Uterus (tissue), 4 donors: ENCODE measurements at places on chromosomes 13 and 19. TPM values are rescaled to one million over a fixed set of nuclear protein-coding genes. Genes with fewer than 3 reads are reported as not detected.
A peak's percentile ranks its signal among the peaks of the same experiment; 100 is the strongest.

- no peaks in the 10 kb centered on the region for H3K27me3 ChIP-seq
- no peak overlapping the region for H3K27ac ChIP-seq
- H3K36me3 ChIP-seq, result no peaks in the 10 kb centered on the region
These were observed 71.0 kb downstream of the ITGBL1 start for GRCh38 chr13:101523154-101524131.

GRCh38 chr13:113835461-113836270, 28.2 kb downstream of the GAS6 start:
- H3K27ac ChIP-seq, result peak overlapping the region; percentile 72
- peak; percentile 80 for DNase-seq
- peaks cover 3% of the 10 kb centered on the region for H3K4me1 ChIP-seq
- no peaks in the 10 kb centered on the region for H3K36me3 ChIP-seq
- H3K4me3 ChIP-seq, result no peak overlapping the region

The FAM83E gene
- not detected for total RNA-seq

GRCh38 chr19:1173159-1173844, 766 bp downstream of the SBNO2 start:
- no peaks in the 10 kb centered on the region for H3K27me3 ChIP-seq
- no peaks in the 10 kb centered on the region for H3K4me1 ChIP-seq
- DNase-seq, result peak; percentile 42
- peak overlapping the region; percentile 81 for H3K4me3 ChIP-seq
- H3K27ac ChIP-seq, result peak overlapping the region; percentile 94
- no peaks in the 10 kb centered on the region for H3K36me3 ChIP-seq

The YJEFN3 gene
- not detected for total RNA-seq

GRCh38 chr13:100350601-100351000, 238.0 kb downstream of the GGACT start:
- H3K27ac ChIP-seq, result no peak overlapping the region
- no peaks in the 10 kb centered on the region for H3K4me1 ChIP-seq
- no peak for DNase-seq
- no peak overlapping the region for H3K4me3 ChIP-seq
- H3K27me3 ChIP-seq, result no peaks in the 10 kb centered on the region

The UCHL3 gene
- 17.9 TPM for total RNA-seq

The LYL1 gene
- 15.5 TPM for total RNA-seq

DNA sequence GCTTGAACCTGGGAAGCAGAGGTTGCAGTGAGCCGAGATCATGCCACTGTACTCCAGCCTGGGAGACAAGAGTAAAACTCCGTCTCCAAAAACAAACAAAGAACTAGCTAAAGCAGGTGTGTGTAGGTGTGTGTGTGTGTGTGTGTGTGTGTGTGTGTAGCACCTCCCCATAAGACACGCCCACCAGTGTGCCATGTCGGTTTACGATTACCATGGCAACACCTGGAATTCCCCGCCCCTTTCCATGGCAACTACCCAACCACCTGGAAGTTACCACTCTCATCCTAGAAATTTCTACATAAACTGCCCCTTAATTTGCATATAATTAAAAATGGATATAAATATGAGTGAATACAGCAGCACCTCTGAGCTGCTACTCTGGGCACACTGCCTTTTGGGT, 80.9 kb upstream of the ADGRE5 start:
- no peak overlapping the region for H3K27ac ChIP-seq
- no peaks in the 10 kb centered on the region for H3K4me1 ChIP-seq
- no peak overlapping the region for H3K4me3 ChIP-seq
- H3K36me3 ChIP-seq, result no peaks in the 10 kb centered on the region

DNA sequence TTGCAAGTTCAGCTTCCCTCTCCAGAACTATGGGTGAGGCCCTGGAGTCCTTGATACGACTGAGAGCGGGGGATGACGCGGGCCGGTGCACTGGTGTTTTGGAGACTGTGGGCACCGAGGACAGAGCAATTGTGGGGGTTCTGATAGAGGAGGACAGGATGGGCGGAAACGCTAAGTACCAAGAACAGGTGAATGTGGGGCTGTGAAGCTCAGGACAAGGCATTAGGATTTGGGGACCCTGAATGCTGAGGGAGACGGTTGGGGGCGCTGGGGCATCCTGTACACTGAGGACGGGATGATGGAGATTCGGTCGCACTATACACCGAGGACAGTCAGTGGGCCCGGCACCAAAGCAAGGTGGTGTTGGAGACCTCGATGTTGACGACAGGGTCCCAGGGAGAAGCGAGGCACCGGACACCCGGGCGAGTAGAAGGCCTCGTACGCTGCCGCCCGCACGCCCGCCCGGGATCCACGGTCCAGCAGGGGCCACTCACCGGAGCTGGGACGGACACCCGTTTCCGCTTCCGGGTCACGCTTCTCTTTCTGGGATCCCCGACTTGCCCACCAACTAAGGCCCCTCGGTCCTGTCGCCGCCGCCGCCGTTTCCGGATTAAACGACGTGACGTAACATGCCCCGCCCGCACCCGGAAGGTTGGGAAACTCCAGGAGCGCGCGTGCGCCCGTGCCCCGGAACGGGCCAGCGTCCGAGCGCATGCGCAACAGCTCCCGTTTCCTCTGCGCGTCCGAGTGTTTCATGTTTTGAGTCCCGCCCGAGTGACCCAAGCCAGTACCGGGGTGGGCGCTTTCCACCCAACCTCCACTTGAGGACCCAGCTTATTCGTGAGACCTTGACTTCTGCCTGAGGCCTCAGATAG, at the start of gene CHMP2A:
CHMP2A (minus strand) TSS at position 612 of the 875 bp plus-strand sequence. CDS start 893 bp downstream, outside the sequence.
- DNase-seq, result peak; percentile 99
- no peaks in the 10 kb centered on the region for H3K36me3 ChIP-seq
- no peaks in the 10 kb centered on the region for H3K27me3 ChIP-seq

DNA sequence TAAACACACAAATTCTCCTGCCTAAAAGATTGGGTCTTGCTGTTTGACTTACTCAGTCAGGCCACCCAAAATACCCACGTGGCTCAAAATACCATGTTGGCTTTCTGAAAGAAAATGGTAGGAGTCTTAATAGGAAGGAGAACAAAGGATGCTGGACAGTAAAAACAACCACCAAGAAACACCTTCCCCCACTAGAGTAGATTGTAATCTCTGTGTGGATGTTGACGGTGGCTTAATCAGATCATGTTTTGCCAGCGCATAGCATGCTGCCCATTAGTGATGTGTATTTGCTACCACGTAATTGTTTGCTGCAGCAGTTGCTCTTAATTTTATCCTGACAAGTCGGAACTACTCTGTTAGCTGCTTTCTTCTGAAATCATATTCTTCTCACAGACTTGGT, 1229.3 kb upstream of the SLC10A2 start:
- no peaks in the 10 kb centered on the region for H3K4me1 ChIP-seq
- no peaks in the 10 kb centered on the region for H3K36me3 ChIP-seq
- H3K27ac ChIP-seq, result no peak overlapping the region
- no peaks in the 10 kb centered on the region for H3K27me3 ChIP-seq
- H3K4me3 ChIP-seq, result no peak overlapping the region

The DHX34 gene
- 15.3 TPM for total RNA-seq

- no peaks in the 10 kb centered on the region for H3K4me1 ChIP-seq
- no peaks in the 10 kb centered on the region for H3K36me3 ChIP-seq
- no peak overlapping the region for H3K27ac ChIP-seq
- H3K4me3 ChIP-seq, result no peak overlapping the region
These were observed 415.0 kb upstream of the SPRY2 start for GRCh38 chr13:80755910-80756309.

The FGF21 gene
- not detected for total RNA-seq

The CEACAM1 gene
- total RNA-seq, result 12.2 TPM

DNA sequence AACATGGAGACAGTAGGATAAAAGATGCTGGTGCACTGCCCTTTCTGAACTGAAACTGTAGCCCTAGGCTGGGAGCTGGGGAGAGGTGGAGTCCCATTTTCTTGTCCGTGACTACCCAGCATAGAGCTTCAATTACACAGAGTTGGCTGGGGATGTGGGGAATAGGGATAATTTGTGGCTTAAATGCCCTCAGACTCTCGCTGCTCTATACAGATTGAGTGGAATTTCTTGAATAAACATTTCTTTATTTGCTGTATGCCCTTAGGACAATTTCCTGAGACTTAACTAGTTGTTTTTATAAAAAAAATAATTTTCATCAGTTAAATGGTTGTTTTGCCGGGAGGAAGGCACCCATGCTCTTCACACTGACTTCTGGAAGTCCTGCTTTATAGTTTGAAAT, 7.2 kb downstream of the IGFL2 start:
- no peaks in the 10 kb centered on the region for H3K4me1 ChIP-seq
- H3K27ac ChIP-seq, result no peak overlapping the region
- no peak for DNase-seq
- H3K4me3 ChIP-seq, result no peak overlapping the region

- H3K27ac ChIP-seq, result no peak overlapping the region
- no peak for DNase-seq
- no peaks in the 10 kb centered on the region for H3K27me3 ChIP-seq
- H3K4me3 ChIP-seq, result no peak overlapping the region
- no peaks in the 10 kb centered on the region for H3K36me3 ChIP-seq
- H3K4me1 ChIP-seq, result no peaks in the 10 kb centered on the region
These were observed 55.5 kb downstream of the MYH14 start for GRCh38 chr19:50258918-50259372.

DNA sequence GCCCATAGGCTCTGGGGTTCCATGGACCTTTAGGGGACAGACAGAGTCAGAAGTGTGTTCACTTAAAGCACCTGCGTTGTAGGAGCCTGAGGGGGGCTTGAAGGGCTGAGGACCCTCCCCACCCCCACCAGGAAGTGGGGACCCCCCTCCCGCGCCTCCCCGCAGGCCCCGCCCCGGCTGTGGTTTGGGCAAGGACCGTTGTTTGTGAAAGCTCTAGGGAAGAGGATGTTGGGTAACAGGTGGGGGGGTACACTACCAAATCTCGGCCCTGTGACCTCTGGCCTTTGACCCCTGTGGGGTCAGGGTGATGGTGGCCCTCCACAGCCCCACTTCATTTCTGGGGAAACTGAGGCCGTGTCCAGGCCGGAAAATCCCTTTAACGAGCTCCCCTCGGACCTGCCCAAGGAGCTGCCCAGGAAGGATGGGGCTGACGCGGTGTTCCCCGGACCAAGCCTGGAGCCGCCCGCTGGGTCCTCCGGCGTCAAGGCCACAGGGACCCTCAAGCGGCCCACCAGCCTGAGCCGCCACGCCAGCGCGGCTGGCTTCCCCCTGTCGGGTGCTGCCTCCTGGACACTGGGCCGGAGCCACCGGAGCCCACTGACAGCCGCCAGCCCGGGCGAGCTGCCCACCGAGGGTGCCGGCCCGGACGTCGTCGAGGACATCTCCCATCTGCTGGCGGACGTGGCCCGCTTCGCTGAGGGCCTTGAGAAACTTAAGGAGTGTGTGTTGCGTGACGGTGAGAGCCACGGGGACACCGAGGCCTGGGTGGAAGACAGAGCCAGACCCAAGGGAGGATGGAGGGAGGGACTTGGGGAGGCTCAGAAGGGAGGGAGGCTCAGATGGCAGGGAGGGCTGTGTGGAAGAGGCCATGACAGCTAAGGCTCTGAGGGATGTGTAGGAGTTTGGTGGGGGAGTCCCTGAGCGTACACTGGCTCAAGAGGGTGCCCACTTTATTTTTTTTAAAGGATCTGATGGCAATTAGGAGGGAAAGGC, 1.3 kb downstream of the ARHGAP45 start:
- no peak for DNase-seq
- no peak overlapping the region for H3K27ac ChIP-seq
- H3K36me3 ChIP-seq, result no peaks in the 10 kb centered on the region
- H3K27me3 ChIP-seq, result peaks cover 50% of the 10 kb centered on the region
- peaks cover 21% of the 10 kb centered on the region for H3K4me1 ChIP-seq

- DNase-seq, result peak; percentile 66
- H3K4me1 ChIP-seq, result peaks cover 7% of the 10 kb centered on the region
- peak overlapping the region; percentile 37 for H3K27ac ChIP-seq
- no peaks in the 10 kb centered on the region for H3K36me3 ChIP-seq
These were observed 5.3 kb upstream of the GPR4 start for GRCh38 chr19:45607071-45608029.

DNA sequence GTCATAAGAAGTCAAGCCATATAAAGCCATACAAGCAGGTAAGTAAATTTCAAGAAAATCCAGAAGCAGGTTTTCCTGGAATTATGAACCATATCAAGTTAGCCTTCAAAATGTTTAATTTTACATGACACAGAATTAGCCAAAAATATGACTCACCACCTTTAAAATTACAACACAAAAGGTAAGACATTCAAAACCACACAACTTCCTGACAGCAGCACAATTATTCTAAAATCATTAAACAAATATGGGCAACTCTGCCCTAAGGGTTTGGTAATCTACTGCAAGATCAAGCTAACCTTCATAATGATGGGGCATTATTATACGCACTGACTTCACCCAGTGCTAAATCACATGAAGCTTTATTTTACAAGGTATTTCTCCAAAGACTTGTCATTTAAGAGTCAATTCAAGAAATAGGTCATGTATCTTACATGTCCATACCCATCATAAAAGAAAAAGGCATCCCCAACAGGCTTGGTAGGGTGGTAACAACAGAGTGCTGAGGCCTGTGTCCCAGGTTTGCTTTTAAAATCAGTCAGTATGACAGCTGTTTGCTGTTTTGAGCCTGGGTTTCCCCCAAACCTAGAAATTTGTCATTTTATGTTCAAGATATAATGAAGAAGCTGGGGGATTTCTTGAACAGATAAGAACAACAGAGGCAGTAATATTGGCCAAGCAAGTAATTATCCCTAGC, 15.2 kb downstream of the RCBTB1 start:
- H3K4me3 ChIP-seq, result no peak overlapping the region
- no peaks in the 10 kb centered on the region for H3K27me3 ChIP-seq
- H3K4me1 ChIP-seq, result no peaks in the 10 kb centered on the region

GRCh38 chr13:25778365-25778764, 273.5 kb downstream of the SHISA2 start:
- H3K27me3 ChIP-seq, result no peaks in the 10 kb centered on the region
- H3K4me3 ChIP-seq, result no peak overlapping the region
- no peak overlapping the region for H3K27ac ChIP-seq
- H3K4me1 ChIP-seq, result no peaks in the 10 kb centered on the region
- H3K36me3 ChIP-seq, result no peaks in the 10 kb centered on the region
- no peak for DNase-seq

DNA sequence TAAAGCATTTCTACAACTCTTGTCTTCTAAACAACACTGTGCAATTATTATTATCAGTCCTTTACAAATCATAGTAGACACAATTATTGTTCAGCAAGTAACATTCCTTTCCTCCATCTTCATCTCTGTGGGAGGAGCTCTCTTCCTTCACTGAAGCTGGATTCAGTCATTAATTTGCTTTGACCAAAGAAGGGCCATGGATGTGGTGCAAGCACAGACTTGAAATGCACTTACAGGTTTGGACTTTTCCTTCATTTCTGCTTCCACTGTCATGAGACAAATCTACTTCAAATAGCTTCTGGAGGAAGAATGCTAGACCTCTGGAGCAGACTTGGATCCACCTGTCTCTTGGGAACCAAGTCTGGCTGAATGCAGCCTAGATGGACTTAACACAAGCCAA, 336.6 kb upstream of the SLITRK6 start:
- H3K4me1 ChIP-seq, result no peaks in the 10 kb centered on the region
- H3K4me3 ChIP-seq, result no peak overlapping the region
- DNase-seq, result no peak
- H3K36me3 ChIP-seq, result no peaks in the 10 kb centered on the region

GRCh38 chr13:90824032-90824431, 523.5 kb upstream of the MIR17HG start:
- DNase-seq, result no peak
- no peaks in the 10 kb centered on the region for H3K4me1 ChIP-seq
- no peak overlapping the region for H3K27ac ChIP-seq

The VAV1 gene
- 0.29 TPM for total RNA-seq

GRCh38 chr19:28940751-28941500, 272.0 kb downstream of the UQCRFS1 start:
- H3K4me1 ChIP-seq, result no peaks in the 10 kb centered on the region
- H3K4me3 ChIP-seq, result no peak overlapping the region
- no peak for DNase-seq
- H3K27me3 ChIP-seq, result no peaks in the 10 kb centered on the region
- no peak overlapping the region for H3K27ac ChIP-seq

- no peak for DNase-seq
- H3K4me1 ChIP-seq, result peaks cover 11% of the 10 kb centered on the region
- no peaks in the 10 kb centered on the region for H3K36me3 ChIP-seq
- H3K4me3 ChIP-seq, result no peak overlapping the region
- H3K27ac ChIP-seq, result peak overlapping the region; percentile 15
- H3K27me3 ChIP-seq, result no peaks in the 10 kb centered on the region
These were observed 272.5 kb downstream of the ENOX1 start for GRCh38 chr13:43514311-43514710.

The DIRAS1 gene
- 6.3 TPM for total RNA-seq
